ENCODE measurements at places on chromosomes 16 and 17.

GRCh38 chr17:7943291-7943690 lies 11.3 kb downstream of the CNTROB start:
- no peak for DNase-seq

DNA sequence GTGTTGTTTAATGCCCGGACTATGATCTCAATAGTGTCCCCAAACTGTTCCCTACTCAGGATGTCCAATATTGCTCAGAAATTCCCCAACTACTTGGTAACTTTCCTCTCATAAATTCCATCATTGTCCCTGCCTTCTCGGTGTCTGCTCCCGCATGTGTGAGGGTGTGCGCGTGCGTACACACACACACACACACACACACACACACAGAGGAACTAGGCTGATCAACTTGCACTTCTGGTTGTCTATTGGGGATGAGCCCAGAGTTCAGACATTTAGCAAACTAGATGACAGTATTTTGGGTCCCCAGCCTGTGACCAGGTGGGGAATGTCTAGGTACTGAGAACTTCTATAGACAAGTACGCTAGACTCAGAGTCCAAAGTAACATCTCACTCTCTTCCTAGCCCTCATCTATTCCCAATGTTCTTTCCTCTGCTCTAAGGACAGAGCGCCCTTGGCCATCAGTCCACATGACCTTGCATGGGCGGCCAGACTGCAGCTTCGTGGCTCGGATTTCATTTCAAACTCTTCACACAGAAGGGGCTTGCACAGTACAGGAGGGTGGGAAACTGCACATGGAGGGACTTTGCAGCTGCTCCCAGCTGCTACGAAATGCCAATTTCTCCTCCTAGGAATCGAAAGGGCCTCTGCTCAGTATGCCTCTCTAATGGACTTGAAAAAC lies 5.3 kb downstream of the HS3ST3A1 start:
- no peak for DNase-seq

- peak; percentile 79 for DNase-seq
Measured at GRCh38 chr17:36183001-36183971, 6.8 kb upstream of the TBC1D3B start.

DNA sequence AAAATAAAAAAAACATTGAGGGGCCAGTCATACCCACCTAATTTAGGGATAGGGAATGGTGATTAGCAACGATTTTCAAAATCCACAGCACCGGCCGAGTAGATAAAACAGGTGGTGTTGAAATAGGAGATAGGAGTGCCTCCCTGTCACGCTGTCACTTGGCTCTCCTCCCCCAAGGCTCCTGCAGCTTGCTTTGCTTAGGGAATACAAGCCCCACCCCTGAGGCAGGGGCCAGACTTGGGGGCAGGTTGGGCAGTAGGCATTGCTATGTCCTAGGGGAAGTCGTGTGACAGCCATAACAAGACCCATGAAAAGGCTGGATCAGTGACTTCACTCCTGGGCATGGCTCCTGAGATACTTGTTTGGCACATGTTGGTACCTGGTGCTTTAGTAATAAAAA lies 25.8 kb downstream of the POLR2A start:
- no peak for DNase-seq

DNA sequence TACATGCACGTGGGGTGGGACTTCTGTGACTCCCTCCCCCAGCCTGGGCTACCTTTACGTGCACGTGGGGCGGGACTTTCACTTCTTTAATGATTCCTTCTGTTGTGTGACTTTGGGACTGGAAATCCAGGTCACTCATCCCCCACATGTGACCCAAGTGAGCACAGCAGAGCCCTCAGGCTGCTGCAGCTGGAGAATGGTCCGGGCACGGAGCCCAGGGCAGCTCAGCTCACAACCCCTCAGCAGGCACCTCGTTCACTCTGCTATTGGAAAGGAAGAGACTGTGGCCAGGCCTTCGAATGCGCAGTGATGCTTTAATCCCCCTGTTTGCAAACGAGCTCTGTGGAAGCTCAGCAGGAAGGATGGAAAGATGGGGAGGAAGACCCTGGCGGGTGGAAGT lies 14.7 kb downstream of the DBNDD1 start:
- DNase-seq: no peak

DNA sequence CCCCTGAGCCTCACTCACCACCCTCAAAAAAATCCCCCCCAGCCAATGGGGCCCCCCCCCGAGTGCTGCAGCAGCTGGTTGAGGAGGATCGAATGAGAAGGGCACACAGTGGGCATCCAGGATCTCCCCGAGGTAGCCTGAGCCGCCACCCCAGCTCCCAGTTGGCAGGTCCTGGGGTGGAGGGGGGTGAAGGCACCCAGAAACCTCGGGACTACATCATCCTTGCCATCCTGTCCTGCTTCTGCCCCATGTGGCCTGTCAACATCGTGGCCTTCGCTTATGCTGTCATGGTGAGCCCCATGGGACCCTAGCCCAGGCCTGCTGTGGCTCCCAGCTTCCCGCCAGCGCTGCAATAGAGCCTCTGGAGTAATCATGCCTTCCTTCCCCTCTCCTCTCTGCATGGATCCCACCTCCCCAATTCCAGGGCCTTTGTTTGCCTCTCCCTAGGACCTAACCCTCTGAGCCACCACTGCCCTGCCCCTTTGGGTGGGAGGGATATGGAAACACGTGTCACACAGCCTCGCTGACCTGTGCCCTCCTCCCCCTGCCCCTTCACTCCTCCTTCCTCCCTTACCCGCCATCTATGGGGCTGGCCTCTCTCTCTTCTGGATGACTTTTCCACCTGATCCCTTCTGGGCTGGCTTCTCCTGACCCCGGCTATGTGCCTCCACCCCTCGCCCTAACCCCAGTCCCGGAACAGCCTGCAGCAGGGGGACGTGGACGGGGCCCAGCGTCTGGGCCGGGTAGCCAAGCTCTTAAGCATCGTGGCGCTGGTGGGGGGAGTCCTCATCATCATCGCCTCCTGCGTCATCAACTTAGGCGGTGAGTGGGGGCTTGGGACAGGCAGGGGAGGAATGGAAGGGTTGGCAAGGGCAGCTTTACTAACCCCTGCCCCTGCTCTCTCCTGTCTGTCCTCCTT lies 1.9 kb downstream of the PRRT2 start:
- no peak for DNase-seq

DNA sequence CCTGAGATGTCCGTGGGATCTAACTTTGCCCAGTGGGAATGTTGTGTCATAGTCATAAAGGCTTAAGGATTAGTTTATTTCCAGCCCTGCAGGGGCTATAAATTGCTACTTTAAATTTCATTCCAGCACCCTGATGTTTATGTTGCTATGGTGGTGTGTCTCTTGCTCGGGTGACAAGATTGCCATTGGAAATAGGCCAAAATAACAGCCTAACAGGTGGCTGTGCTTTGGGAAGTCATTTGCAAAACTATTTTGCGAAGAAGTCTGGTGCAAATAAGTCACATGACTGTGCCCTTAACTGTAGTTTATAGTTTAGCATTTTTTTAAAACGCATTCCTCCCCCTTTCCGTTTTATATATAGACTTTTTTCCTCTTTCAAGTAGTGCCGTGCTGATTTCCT lies 23.1 kb downstream of the PITPNC1 start:
- no peak for DNase-seq

- no peak for DNase-seq
Measured at GRCh38 chr16:23753908-23754593, 775 bp upstream of the CHP2 start.

GRCh38 chr16:14249291-14250032 lies 178.3 kb downstream of the MRTFB start:
- peak; percentile 58 for DNase-seq

DNA sequence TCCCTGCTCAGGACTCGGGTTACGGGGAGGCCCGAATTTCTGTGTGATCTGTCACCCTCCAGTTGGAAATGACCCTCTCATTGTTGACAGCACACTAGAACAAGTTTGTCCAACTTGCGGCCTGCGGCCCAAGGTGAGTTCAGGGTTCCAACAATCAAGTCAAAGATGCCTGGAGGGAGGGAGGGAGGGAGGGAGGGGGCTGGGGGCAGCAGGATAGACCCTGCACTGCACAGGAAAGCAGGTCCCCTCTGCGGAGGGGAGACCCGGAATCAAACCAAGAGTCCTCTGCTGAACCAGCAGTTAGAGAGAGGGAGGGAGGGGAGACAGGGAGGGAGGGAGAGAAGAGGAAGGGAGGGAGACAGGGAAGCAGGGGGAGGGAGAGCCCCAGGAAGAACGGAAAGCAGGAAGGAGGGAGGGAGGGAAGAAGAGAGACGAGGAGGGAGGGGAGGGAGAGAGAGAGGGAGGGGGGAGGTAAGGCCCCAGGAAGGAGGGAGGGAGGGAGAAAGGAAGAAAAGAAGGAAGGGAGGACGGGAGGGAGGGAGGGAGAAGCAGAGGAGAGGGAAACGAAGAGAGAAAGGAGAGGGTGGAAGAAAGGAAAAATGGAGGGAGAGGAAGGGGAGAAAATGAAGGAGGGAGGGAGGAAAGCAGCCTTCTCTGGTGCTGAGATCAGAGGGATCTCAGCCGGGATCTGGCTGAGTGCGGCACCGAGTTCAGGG lies 96.7 kb upstream of the CDH5 start:
- DNase-seq: no peak

DNA sequence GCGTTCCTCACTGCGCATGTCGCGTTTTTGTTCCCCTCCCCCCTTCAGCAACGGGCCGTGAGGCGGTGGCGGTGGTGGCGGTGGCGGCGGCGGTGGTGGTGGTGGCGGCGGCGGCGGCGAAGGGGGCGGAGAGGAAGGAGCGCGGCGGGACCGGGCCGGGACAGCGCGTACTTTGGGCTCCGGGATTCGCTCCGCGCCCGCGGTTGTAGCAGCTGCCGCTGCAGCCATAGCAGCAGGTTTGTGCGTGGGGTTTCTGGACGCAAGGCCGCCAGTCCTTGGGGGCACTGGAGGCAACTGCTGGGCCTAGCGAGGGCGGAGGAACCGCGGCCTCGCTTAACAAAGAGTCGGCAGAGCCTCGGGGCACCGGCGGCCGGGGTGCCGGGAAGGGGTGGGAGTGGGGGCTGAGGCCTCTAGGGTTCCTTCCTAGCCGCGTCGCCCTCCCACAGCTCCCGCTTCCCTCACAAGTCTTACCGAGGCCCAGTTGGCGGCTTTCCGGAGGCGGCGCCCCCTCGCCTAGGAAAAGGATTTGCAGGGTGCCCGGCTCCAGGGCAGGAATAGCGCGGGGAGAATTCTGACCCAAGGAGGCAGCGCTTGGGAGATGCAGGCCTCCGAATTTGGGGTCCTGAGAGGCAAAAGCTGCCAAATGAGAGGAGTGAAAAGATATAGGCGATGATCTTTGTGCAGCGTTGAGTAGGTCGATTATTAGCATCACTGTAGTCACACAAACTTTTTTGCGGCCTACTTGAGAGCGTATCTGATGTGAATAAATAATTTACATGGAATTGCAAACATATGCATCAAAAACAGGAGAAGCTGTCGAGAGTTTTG lies at the start of gene DDX42:
DDX42 (plus strand) TSS at position 30 of the 828 bp plus-strand sequence. CDS start 12,880 bp downstream, outside the sequence.
- DNase-seq: peak; percentile 69

DNA sequence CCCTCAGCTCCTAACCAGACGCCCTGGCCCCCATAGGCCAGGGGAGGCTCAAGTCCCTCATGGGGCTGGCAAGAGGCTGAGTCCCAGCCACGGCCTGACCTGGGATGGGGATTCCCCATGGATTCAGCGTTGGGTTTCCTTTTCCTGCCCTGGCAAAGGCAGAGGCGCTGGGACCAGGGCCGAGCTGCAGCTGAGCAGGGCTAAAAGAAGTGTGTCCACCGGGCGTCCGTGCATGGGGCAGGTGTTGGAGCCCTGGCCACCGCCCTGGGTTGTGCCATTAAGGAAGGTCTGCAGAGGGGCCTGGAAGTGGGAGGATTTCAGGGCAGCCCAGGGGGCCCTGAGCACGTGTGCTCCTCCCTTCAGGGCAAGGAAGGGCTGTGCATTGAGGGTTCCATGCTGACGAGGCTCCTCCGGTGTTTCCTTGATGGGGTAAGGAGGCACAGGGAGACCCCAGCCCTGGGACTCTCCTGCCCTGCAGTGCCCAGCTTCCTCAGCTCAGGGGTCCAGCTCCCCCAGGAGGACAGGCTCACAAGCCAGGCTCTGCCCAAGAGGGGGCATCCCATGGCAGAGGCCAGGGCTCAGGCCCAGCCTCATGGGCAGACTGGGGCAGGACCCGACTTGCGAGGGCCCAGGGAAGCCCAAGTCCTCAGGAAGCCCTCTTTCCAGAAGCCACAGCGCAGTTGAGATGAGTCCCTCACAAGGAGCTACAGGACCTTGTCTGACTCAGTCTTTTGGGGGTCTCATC lies 10.1 kb downstream of the TBC1D26 start:
- DNase-seq: no peak

DNA sequence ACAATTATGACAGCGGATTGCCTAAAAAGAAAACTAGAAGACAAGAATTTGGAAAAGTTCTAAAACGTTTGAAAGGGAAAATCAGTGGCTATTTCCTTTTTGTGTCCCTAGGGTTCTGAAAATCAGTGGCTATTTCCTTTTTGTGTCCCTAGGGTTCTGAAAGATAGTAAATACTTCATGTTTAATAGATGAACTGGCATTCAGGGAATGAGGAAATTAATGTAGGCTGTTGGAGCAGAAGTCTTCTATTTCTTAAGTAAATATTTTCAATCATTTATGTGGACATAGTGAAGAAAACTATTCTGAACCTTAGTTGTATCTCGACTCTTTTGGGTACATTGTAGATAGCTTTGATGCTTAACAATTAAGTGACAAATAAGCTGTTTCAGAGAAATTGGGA lies 78.9 kb downstream of the SHISA6 start:
- no peak for DNase-seq

DNA sequence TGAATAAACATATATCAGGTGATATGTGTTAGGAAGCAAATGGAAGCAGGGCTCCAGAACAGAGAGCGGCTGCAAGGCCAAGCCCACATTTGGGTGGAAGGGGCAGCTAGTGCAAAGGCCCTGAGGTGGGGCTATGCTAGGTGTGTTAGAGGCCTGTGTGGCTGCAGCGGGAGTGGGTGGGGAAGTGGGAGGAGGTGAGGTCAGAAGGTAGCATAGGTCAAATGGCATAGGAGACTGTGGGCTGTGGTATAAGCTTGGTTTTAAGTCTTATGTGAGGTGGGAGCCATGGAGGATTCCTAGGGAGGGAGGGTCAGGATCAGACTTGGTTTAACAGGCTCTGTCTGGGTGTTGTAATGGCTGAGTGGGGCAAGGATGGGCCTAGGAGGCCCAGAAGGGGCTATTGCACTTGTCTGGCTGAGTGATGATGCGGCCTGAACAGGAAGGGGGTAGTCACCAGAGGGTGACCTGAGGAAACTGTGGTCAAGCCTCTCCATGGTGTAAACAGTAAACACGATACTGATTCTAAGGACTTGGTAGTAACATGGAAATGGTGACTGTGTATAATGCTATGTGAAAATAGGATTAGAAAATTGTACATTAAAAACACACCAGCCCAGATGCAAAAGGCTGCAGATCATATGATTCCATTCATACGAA lies 31.1 kb downstream of the RAI1 start:
- peak; percentile 81 for DNase-seq

DNA sequence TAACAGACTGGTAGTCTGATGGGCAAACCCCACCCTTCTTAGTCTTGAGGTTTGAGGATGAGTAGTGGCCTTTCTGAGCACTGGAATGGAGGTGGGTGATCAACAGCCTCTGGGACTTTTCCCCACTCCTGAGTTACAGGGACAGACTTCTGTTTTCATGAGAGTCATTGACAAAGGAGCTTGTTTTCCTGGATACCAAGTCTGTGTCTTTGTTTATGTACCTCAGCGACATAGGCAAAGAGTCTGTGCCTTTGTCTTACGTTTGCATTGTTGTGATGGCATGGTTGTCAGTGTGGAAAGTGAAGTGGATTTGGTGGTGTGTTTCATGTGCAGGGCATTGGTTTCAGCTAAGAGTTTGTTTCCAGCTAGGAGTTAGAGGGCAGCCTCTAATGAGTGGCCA lies 17.5 kb downstream of the EPN2 start:
- no peak for DNase-seq

- no peak for DNase-seq
Measured at GRCh38 chr17:76354747-76355310, 1.1 kb upstream of the PRPSAP1 start.
